Activated T-helper 17 cell treated with anti-CD3 and anti-CD28 coated beads, Interleukin-2, amount 50 U/mL, for 72 hours (primary cell): ENCODE measurements at places on chromosomes 11 and 22.

DNA sequence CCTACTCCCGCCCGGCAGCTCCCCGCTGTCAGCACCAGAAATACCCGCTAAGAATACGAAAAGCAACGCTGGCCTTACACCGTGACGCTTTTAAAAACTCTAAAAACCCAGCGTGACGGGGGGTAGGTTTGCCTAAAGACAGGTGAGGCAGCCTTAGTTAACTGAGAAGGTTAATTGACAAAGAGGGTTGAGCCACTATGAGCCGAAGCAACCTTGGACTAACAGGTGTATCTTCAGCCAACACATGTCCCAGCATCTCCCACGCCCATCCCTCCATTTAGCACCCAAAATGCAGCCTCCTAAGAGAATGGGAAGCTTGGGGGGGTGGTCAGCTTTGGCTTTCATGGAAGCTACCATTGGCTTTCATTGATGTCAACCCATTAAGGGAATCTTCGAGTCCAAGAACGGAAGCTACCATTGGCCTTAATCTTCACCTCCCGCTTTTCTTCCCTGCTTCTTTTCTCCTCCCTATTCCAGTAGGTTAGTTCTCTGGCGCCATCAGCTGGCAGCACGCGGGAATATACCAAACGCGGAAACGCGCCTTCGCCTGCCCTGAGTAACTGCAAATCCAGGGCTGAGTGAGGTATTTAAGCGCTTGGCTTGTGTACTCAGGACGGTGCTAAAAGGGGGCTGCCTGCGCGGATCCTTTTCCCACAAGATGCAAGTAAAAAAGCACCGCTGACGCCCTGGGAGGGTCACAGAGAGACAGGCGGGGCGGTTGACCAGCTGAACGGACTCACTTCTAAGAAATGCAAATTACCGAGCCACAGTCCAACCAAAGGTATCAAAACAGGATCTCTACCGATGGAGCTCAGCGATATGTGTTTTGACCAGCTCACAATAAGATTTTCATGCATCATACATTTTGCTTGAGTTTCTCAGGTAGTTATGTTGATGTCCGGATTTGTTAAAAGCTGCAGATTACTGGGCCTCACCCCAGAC, 38.5 kb upstream of the GLYATL1 start:
- peak; percentile 39 for ATAC-seq

DNA sequence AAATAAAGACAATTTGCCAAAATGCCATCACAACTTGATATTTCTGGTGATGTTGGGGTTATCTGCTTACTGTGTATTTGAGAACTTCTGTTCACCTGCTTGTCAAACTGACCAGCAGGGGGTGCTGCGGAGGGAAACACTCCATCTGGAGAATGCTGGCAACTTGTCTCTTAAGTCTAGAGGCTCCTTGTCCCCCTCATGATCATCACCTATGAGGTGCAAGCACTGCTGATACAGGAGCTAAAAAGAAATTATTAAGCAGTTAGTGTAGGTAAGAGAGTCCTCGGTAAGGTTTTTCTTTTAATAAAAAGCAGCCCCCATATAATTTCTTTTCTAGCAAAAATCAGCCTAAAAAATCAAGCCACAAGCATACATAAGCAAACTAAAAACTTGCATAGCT, 32.7 kb upstream of the GLYATL1B start:
- ATAC-seq, result peak; percentile 62

DNA sequence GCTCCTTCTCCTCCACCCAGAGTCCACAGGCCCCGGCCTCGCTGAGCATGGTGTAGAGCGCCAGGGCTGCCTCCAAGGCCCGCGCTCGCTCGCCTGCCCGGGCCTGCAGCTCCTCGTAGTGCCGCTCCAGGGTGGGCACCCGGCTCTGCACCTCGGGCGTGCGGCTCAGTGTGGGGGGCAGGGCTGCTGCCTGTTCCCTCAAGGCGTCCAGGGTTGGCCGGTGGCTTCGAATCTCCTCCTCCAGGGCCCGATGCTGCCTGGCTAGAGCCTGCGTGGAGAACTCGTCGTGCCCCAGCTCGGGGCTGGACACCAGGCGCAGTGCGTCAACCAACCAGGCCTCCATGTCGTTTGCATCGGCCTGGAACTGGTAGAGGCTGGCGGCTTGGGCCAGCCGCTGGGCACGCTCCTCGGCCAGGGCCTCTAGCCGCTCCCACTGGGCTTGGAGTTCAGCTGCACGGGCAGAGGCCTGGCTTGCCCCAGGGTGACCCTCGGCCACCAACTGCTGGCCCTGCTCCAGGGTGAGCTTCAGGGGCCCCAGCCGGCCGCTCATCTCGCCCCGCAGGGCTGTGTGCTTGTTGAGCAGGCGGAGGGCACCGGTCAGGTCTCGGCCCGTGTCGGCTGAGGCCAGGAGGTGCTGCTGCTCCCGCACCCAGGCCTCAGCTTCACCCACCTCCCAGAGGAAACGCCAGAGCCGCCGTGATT, 24.2 kb downstream of the SPTBN2 start:
- ATAC-seq, result no peak

GRCh38 chr22:36398601-36399471, 11.1 kb upstream of the MYH9 start:
- ATAC-seq, result no peak
